ENCODE measurements at places on chromosomes 3 and 15. TPM values are rescaled to one million over a fixed set of nuclear protein-coding genes. Genes with fewer than 3 reads are reported as not detected.

DNA sequence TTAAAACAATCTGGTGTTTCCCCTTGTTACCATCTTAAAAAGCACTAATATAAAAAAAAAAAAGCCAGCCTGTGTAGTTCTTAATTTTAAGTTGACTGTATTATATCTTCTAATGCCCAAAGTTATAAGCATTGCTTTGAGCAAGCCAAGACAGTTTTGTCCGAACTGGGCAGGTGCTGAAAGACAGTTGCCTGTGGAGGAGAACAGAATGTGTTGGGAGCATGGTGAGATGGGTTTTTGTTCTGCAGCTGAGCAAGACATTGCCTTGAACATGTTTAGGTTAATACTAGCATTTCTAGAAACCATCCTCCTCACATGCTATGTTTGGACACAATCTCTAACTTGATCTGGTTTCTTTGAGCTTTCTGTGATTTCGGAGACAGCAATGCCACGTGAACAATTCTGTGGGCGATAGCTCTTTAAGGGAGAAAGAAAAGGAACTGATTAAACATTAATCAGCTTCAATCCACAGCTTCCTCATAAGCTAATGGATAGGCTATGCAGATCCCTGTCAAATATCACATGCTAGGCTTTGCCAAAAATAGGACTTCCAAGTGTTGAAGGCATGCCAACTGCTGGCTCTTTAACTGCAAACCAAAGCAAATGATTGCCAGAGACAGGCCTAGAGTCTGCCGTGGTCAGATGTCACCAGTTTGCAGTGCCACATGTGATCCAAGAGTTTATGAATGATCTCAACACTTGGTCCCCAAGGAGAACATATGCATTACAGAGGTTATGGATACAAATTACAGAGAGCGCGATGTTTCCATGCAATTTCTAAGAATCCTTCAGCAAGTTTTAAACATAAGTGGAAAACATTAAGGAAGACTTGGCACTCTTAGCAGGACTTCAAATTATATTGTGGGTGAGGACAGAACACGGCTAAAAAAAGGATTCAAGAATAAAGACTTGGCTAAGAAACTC is 428.1 kb downstream of the ROBO2 start:
- no peak for DNase-seq
- H3K4me1 ChIP-seq: no peaks in the 10 kb centered on the region
- H3K36me3 ChIP-seq: no peaks in the 10 kb centered on the region
- H3K4me3 ChIP-seq: no peak overlapping the region

GRCh38 chr15:48781481-48782081 is 29.3 kb downstream of the CEP152 start:
- peaks cover 23% of the 10 kb centered on the region for H3K36me3 ChIP-seq
- H3K4me3 ChIP-seq: no peak overlapping the region
- DNase-seq: no peak
- H3K27ac ChIP-seq: no peak overlapping the region
- H3K27me3 ChIP-seq: no peaks in the 10 kb centered on the region

GRCh38 chr3:64380546-64380945 is 155.3 kb upstream of the PRICKLE2 start:
- no peaks in the 10 kb centered on the region for H3K27me3 ChIP-seq
- no peaks in the 10 kb centered on the region for H3K4me1 ChIP-seq
- H3K27ac ChIP-seq: no peak overlapping the region
- H3K4me3 ChIP-seq: no peak overlapping the region

DNA sequence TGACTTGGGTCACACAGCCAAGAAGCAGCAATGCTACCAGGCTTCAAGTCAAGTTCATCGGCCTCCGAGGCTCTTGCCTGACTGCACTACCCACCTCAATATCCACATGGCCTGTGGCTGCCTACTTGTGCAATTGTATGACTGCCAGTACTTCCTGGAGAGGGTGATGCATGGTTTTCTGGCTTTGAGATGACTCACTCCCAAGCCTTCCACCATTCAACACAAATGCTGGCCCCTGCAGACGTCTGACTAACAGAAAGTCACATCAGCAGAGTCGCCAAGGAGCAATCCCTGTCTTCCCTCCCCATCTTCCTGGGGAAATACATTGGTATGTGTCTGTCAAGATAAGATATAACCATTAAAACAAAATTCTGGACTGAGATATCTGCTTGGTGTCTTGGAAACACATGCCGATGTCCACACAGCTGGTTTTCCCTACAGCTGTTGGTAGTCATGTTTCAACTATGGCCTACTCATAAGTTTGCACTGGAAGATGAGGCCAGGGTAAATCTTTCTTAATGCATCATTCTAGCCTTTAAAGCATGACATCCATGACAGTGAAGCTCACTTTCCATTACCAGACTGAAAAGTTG is 79.6 kb upstream of the SPATA12 start:
- H3K36me3 ChIP-seq: no peaks in the 10 kb centered on the region
- peak overlapping the region; percentile 85 for H3K27ac ChIP-seq
- H3K4me3 ChIP-seq: peak overlapping the region; percentile 46

DNA sequence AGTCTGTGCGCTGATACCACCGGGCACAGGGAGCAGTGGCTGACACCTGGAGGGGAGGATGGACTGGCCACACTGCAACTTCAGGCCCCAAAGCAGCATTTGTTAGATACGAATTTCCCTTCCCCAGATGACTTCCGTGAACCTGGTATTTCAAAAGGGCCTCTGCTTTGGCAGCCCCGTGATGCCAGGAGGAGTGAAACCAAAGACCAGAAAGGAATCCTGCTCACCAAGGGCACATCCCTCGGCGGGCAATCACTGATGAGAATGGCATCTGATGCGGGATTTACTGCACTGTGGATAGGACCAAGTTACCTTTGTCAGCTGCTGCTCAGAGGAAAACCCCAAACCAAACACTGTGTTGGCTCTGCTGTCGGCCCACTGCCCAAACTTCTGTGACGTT is 65.5 kb downstream of the WHAMM start:
- H3K36me3 ChIP-seq: no peaks in the 10 kb centered on the region
- H3K27me3 ChIP-seq: peaks cover 5% of the 10 kb centered on the region
- H3K4me3 ChIP-seq: no peak overlapping the region
- no peak overlapping the region for H3K27ac ChIP-seq

DNA sequence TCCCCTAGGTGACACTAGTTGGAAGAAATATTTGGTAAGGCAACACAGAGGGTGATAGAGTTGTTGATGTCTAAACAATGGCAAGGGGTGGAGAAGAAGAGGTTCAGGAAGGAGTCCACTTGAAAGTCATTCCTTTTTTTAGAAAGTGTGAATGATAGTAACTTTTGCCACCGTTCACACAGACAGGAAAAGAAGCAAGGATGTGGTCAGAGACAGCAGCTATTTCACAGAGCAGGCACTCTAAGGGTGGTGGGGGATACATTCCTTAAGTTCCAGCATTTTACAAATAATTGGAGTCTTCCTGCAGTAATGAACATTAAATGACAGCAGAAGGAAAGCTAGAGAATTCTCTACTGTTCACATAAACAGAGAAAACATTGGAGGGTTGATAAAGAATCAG is 75.4 kb upstream of the ZNF385D start:
- no peaks in the 10 kb centered on the region for H3K4me1 ChIP-seq
- no peaks in the 10 kb centered on the region for H3K27me3 ChIP-seq
- DNase-seq: no peak

GRCh38 chr3:139533781-139534454 is 5.6 kb downstream of the RBP1 start:
- H3K27me3 ChIP-seq: peaks cover 30% of the 10 kb centered on the region
- no peak for DNase-seq
- no peak overlapping the region for H3K4me3 ChIP-seq
- H3K36me3 ChIP-seq: no peaks in the 10 kb centered on the region

GRCh38 chr15:33369941-33370622 is 59.3 kb downstream of the RYR3 start:
- no peaks in the 10 kb centered on the region for H3K36me3 ChIP-seq
- H3K27ac ChIP-seq: no peak overlapping the region
- H3K4me1 ChIP-seq: no peaks in the 10 kb centered on the region

Gene CADPS
- not detected for total RNA-seq

Gene CX3CR1
- 2.7 TPM for total RNA-seq

Gene IGF2BP2
- total RNA-seq: 0.53 TPM

Gene MYL3
- total RNA-seq: not detected

Gene GNAT1
- not detected for total RNA-seq

Gene CIP2A
- 42.1 TPM for total RNA-seq

Gene GOLGA8S
- total RNA-seq: 0.29 TPM

Data from activated T-cell treated with anti-CD3 and anti-CD28 coated beads, Interleukin-2, amount 50 U/mL, for 72 hours (primary cell).